Renal cortical epithelial cell (primary cell): ENCODE measurements at places on chromosomes 16 and 17.

DNA sequence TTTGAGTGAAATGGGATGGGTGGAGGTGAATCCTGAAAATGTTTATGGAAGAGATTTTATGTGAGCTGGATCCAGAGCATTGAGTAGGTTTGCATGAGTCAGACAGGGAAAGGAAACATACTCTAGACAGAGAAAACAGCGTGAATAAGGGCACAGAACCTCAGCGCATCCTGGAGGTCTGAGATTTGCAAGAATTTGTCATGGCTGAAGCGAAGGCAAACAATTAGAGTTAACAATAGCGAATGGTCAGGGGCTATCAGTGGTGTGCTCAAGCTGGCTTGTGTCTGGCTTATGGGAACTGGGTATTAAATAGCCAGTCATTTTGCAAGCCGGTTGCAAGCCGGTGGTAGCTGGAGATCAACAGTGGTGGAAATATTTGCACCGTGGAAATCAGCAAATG lies 36.4 kb downstream of the MAP2K6 start:
- DNase-seq: no peak

DNA sequence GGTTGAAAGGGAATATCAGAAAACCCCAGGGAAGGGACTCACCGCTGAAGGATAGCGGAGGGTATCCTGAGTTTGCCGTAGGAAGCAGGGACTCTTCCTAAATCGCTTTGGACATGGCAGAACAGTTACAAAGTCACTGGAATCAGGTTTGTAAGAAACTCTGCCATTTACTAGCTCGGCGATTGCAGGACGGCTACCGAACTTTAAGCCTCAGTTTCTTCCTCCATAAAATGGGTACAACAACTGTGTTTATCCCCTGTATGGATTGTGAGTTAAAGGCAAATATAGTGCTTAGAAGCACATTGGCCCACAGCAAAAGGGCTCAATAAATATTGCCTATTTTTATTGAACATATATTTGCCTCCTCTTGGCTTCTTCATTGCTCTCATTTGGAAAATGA lies 90.6 kb downstream of the MAF start:
- DNase-seq: no peak

DNA sequence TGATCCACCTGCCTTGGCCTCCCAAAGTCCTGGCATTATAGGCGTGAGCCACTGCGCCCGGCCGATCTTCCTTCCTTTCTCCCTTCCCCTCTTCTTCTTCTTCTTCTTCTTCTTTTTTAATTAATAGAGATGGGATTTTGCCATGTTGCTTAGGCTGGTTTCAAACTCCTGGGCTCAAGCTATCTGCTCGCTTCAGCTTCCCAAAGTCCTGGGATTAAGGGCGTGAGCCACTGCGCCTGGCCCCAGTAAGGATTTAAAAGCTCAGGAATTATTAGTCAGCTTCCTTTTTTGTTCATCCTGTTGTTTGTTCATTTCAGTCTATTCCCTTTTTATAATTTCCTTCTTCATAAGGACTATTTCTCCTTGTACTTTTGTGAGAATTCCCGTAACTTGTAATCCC lies 32.7 kb upstream of the LRRC37A start:
- no peak for DNase-seq

- no peak for DNase-seq
These were observed 47.1 kb downstream of the CMIP start for GRCh38 chr16:81491541-81492188.

DNA sequence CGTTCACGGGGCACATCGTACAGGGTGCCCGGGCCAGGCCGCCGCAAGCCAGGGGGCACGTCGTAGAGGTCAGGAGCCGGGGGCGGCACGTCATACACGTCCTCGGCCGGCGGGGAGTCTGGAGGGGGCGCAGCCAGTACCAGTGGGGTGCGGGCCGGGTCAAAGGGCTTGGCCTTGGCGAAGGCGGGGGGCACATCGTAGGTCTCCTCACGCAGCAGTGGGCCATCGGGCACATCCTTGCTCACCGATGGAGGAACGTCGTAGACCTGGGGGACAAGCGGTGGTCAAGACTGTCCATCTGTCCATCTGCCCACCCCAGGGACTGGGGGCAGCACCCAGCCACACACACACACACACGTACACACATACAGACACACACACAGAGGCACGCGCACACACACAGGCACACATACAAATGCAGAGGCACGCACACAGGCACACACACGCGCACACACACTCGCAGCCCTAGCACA lies 15.7 kb downstream of the BCAR1 start:
- no peak for DNase-seq

DNA sequence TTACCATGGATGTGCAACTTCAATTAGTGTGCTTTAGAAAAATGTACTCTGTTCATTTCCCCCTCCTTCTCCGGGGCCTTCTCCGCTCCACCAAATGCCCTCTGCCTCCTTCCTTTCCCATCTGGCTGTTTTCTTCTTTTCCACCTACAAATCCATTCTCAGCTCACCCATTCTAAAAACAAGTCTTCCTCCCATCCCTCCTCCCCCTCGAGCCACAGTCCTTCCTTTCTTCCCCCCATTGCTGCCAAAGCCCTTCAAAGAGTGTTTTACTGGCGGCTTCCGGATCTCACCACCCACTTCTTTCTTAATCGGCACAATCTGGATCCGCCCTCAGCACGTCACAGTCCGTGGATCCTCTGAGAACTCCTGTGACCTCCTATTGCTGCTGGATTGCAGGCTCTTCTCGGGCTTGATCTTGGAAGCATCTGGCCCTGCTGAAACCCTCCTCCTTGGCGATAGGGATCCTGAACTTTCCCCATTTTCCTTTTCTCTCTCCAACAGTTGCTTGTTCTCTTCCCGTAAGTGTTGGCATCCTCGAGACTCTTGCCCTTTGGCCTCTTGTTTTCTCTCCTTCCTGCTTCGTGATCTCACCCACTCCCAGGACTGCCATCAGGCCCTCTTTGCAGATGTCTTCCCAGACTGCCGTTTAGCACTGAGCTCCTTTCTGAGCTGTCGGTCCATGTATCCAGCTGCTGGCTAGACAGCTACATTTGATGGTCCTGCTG lies 36.0 kb upstream of the FBXO47 start:
- DNase-seq: peak; percentile 30
